EL (cell line): ENCODE measurements at places on chromosomes 13 and 19.
A peak's percentile ranks its signal among the peaks of the same experiment; 100 is the strongest.

DNA sequence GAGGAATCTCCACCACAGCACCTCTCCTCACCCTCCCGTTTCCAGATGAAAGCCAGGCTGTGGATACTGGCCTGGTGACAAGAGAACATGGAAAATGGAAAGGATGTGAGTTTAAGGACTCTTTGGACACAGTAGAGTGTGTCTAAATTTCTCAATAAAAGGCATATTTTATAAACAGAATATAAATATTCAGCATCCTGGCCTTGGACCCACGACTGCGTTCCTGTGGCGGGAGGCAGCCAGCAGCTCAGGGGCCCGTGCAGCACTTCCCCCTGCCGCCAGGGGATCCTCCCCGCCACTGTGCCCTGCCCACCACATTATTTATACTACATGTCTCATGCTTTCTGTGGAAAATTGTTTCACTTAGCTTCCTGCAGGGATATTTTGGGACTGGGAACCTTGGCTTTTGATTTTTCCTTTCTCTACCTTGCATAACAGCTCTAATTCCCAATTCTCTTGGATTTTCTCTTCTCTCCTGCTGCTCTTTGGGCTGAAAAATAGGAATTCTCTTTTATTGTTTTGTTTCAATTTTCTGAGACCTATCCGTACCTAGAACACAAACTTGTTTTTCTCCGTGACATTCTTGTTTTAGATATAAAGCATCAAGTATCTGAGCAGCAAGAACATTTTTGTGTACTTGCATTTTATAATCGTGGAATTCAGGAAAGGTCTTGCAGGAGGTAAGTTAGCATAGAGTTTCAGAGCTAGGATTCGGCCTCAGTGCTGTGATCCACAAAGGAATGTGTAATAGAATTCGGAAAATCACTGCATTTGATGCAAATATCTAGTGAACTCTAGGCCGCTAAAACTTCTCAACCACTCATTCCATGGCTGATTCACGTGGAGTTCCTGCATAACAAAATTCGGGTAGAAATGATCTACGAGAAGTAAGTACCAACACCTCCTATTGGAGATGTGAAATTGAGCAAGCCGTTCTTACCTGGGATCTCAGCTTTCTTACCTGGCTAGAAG lies 107.7 kb upstream of the SPATA13 start:
- no peak for DNase-seq

- DNase-seq: no peak
Measured at GRCh38 chr19:29364224-29364726, 151.3 kb upstream of the UQCRFS1 start.

- no peak for DNase-seq
Measured at GRCh38 chr13:83958531-83958930, 76.3 kb upstream of the SLITRK1 start.

- DNase-seq: no peak
Measured at GRCh38 chr13:20219577-20219976, 12.5 kb downstream of the GJB6 start.

DNA sequence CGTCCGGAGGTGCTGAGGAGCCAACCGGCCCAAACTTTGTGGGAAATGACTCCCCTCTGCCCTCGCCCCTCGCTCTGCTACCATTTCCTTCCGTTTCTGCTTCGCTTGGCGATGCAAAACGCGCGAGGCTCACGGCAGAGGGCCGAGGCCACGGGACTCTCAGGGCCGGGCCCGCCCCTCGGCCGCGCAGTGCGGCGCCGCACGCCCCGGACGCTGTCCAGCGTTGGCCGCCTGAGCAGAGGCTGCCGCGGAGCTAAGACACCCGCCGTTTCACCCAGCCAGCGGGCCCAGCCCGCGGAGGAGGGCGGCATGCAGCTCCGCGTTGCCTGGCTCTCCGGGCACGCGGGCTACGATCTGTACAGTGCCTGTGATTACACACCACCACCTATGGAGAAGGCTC lies 2.1 kb upstream of the ZNF578 start:
- DNase-seq: no peak

DNA sequence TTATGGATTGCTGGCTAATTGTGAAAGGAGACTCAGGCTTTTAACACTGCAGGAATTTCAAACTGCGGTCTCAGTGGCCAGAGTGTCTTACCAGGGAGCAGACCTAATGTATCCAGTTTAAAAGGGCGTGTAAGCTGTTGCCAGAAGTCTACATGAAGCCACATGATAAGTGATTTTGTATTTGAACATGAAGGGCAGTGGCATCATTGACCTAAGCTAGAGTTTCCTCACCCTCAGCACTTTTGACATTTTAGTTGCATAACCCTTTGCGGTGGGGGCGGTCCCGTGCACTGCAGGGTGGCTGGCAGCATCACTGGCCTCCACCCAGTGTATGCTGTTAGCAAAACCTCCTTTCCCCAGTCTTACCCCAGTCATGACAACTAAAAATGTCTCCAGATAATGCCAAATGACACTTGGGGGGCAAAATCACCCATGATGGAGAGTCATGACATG lies 23.7 kb upstream of the GPR18 start:
- DNase-seq: no peak

DNA sequence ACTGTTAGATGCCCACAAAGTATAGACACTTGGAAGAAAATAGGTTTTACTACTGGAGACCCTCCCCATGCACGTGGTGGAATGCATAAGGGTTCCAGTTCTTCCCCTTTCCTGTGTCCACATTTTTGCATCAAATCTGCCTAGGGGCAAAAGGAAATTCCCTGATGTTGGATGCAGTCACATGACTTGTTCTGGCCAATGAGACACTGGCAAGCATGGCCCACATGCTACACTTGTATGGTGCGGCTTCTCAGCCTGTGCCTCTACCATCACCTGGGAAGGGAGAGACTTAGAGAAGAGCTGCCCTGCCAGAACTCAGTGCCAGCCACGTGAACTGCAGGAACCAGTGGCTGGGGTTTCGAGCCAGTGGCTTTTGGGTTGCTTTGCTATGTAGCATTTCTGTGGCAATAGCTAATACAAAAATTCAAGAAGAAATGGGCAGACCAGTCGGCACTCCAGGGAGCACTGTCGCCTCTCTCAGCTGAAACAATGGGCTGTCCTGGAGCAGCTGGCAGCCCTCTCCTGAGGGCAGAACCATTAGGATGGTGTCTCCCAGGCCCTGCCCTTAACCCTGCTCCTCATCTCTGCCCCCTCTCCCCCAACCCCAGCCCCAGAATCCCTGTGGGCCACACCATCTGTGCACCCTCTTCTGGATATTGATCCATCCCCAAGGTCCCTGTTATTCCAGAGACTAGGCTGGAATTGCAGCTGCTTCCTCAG lies 634.0 kb downstream of the UQCRFS1 start:
- DNase-seq: peak; percentile 7

DNA sequence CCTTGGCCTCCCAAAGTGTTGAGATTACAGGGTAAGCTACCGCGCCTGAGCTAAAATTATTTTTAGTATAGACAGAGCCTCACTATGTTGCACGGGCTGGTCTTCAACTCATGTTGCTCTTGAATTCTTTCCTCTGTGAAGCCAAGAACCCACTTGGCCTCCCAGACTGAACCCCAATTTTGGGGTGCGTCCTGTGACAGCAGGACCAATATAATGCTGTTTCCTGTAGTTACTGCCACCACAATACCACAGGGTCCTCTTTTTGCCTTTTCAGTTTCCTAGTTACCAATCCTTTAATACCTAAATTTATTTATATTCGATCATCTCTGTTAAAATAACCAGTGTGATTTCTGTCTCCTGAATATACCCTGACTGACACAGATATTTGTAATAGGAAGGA lies 32.9 kb downstream of the TSKS start:
- DNase-seq: no peak

- DNase-seq: peak; percentile 48
Measured at GRCh38 chr19:31113293-31113692, 235.9 kb downstream of the TSHZ3 start.

GRCh38 chr19:16328824-16329482 lies 4.3 kb downstream of the KLF2 start:
- peak; percentile 36 for DNase-seq

GRCh38 chr13:111652676-111653075 lies 332.2 kb downstream of the TEX29 start:
- no peak for DNase-seq

DNA sequence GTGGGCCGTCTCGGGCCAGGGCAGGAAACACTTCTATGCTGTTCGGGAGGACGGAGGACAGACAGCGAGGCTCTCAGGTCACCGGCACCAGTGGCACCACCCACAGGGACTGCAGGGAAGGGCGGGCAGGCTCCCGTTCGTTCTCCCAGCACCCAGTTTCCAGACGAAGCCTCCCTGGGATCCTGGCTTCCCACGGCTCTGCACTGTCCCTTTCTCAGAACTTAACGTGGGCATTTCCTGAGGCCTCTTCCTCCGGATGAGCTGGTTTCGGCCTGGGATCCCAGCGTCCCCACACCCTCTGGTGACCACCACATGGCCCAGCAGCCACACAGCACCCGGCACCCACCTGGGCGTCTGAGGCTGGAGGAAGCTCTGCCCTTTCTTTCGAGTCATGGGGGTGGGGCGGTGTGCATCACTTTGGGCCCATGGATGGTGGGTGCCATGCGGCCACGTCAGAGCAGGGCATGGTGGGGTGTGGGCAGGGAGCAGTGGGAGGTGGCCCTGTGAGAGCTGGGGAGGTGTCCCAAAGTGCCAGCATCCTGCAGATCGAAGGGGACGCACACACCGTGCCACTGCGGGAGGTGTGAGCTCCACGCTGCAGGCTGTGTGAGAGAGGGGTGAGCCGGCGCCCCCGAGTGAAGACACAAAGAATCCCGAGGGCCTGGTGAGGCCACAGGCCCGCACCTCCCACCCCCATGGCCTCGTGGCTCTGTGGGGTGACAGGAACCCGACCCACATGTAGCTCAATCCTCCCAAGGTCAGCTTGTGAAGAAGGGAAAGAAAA lies 38.7 kb upstream of the GRTP1 start:
- DNase-seq: no peak

DNA sequence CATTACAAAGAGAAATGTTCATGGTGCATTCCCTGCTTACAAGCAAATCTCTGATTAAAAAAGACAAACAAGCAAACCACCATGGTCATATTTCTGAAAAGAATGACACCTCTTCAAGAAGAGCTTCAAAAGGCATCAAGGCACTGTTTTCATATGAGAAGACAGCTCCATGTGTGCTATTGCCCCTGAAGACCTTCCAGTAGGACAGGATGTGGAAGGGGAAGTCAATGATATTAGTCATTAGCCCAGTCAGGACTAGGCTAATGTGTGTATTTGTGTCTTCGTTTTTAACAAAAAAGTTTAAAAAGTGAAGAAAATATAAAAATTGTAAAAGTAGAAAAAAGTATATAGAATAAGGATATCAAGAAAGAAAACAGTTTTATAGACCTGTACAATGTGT lies 534.7 kb upstream of the ARGLU1 start:
- peak; percentile 2 for DNase-seq

DNA sequence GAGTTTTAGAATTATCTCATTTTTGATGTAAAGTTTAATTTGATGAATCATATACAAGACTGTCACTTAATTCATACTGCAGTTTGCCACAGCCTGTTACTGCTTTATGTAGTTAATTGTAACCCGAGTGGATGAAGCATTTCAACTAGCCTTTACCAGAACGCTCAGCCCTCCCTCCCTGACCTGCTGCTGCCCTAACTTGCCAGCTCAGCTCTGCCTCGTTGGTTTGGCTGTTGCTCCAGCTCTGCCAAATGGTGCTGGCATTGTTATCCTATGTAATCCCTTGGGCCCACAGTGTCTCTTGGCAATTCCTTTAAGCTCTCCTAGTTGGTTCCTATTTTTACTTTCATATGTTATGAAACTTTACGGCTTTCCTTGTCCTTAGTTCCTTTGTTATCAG lies 113.3 kb downstream of the LMO7 start:
- peak; percentile 24 for DNase-seq

DNA sequence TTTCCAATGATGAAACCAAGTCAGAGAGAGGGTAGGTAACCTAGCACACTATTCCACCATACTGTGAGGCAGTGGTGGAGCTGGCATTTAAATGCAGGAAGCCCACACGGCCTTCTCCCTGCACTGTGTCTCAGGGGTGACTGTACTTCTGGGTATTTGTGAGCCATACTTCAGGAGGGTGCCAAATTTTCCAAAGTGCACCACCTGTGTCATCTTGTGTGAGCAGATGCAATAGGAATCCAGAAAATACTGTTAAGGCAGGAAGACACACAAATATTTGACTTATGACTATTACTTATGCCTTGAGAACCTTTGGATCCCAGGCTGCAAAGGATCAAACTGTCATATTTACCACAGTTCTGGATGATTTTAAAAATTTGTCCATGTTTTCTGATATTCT lies 17.3 kb downstream of the ZNF229 start:
- peak; percentile 30 for DNase-seq

DNA sequence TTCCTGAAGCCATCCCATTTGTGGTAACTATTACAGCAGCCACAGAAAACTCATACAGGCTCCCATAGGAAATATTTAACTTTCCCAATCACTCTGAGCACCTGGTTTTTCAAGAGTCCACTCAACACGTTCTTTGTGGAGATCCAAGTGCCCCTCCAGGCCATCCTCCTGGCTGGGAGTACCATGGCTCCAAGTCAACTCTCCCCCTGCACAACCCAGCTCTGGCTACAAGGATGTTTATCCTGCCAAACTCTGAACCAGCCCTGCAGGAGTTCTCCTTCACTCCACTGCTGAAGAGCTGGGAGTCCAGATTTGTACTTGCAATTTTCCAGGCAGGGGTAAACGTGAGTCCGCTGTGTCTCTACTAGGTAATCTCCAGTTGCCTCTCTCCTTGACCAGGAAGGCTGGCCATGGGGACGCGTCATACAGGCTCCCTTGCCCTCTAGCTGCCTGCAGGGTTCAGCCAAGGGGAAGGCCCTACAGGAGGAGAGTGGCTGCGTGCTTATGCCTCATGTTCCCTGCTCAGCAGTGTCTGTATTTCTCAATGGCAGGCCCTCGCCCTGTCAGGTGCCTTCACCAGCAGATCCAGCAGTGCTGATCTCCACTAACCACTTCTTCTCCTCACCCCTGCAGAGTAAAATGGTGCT lies 29.9 kb upstream of the ARGLU1 start:
- no peak for DNase-seq

DNA sequence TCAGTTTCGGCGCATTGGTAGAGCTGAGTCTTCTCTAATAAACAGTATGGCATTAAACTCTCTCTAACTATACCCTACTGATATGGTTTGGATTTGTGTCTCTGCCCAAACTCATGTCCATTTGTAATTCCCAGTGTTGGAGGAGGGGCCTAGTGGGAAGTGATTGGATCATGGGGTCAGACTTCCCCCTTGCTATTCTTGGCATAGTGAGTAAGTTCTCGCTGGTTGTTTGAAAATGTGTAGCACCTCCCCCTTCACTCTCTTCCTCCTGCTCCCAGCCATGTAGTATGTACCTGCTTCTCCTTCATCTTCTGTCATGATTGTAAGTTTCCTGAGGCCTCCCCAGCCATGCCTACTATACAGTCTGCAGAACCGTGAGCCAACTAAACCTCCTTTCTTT lies 682.7 kb upstream of the ARGLU1 start:
- DNase-seq: no peak

GRCh38 chr13:69603144-69603853 lies 504.3 kb upstream of the ATXN8OS start:
- no peak for DNase-seq

DNA sequence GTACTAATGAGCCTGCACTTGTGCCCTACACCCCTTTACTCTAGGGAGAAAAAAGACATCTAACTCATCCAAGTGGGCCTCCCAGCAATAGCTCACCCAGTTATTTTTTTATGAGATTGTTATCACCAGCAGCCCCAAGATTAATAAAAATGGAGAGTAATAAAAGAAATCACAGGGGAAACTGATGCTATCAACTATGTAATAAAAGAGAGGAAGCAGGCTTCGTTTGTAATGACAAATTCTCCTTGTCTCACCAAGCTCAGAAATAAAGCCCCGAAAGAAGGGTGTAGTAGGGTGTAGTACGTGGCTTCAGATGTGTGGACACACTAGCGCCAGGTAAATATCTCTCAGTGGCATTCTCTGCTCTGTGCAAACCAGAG lies 204.9 kb downstream of the USP12 start:
- no peak for DNase-seq
